Fibroblast of skin of right biceps (primary cell): ENCODE measurements at places on chromosomes 12 and 14.
A peak's percentile ranks its signal among the peaks of the same experiment; 100 is the strongest.

- DNase-seq = no peak
Observed at GRCh38 chr14:28020112-28020511, 746.5 kb upstream of the FOXG1 start.

DNA sequence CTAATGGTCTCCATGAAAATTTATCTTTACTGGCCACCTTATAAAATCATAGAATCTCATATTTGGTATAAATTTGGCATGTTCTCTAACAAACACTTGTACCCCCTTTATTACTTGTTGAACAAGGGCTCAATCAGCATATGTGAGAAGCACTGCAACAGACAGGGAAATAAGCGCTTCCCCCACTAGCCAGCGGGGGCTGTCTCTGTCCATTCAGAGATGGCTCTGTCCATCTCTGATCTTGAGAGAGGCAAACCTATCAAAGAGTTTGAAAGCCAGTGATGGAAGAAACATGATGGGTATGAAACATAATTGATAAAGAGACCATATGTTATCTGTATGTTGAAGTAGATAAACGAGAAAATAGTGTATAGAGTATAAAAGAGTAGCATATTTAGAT lies 326.8 kb downstream of the PDZRN4 start:
- DNase-seq = no peak

DNA sequence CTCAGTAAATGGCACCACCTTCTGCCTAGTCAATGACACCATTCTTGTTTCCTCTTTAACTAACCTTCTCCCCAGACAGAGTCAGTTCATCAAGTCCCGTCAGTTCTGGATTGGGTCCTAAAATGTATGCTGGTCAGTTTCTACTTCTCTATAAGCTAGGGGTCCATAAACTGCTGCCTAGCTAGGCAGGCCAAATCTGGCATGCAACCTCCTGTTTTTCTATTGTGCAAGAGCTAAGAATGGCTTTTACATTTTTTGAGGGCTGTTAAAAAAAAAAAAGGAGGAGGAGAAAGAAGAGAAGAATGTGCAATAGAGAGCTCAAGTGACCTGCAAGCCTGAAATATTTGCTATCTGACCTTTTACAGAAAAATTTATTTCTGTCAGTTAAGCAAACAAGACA lies 6.4 kb upstream of the TMED10 start:
- peak; percentile 81 for DNase-seq

DNA sequence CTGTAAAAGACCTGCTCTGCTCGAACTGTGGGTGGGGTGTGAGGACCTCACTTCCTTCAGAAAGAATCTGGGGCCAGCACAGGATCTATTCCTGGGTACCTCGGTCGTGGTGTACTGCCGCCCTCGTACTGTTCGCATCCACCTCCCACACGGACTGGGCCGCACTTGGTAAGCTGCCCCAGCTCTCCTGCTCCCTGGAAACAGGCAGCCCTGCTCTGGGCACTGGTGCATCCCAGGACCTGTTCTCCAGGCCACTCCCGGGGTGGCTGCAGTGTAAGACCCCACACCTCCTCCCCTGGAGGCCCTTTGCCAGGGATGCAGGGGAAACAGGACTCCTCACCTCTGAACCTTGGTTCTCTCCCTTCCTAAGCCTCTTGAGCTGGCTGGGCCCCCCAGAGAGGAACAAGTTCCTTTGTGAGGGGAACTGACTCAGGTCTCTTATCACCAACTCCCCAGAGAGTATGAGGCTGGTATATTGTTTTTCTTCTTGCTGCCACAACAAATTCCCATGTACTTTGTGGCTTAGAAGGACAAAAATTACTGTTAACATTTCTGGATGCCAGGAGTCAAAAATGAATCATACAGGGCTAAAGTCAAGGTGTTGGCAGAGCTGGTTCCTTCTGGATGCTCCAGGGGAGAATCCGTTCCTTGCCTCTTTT lies 276.5 kb downstream of the NUAK1 start:
- peak; percentile 20 for DNase-seq

GRCh38 chr12:105487963-105488362 lies 157.5 kb downstream of the C12orf75 start:
- peak; percentile 30 for DNase-seq

DNA sequence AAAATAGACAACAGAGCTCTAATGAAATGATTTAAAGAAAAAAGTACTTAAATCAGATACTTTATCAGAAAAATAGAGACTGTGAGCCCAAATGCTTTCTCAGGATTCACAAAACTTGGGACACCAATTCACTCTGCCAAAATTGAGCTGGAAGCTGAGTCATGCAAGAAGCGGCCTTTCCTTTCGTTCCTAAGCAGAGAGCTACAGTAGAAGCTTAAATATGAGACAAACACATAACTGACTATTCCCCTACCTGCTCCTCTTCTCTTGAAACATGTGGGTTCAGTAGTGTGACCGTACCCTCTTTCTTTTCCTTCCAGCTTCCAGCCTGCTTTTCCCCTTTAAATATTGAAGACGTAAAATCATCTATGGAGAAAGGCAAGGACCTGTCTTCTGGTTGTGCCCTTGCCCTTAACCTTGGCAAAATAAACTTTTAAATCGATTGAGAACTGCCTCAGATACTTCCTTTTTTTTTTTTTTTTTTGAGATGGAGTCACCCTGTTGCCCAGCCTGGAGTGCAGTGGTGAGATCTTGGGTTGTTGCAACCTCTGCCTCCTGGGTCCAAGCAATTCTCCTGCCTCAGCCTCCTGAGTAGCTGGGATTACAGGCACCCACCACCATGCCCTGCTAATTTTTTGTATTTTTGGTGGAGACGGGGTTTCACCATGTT lies 4.4 kb upstream of the SDS start:
- DNase-seq = peak; percentile 33

DNA sequence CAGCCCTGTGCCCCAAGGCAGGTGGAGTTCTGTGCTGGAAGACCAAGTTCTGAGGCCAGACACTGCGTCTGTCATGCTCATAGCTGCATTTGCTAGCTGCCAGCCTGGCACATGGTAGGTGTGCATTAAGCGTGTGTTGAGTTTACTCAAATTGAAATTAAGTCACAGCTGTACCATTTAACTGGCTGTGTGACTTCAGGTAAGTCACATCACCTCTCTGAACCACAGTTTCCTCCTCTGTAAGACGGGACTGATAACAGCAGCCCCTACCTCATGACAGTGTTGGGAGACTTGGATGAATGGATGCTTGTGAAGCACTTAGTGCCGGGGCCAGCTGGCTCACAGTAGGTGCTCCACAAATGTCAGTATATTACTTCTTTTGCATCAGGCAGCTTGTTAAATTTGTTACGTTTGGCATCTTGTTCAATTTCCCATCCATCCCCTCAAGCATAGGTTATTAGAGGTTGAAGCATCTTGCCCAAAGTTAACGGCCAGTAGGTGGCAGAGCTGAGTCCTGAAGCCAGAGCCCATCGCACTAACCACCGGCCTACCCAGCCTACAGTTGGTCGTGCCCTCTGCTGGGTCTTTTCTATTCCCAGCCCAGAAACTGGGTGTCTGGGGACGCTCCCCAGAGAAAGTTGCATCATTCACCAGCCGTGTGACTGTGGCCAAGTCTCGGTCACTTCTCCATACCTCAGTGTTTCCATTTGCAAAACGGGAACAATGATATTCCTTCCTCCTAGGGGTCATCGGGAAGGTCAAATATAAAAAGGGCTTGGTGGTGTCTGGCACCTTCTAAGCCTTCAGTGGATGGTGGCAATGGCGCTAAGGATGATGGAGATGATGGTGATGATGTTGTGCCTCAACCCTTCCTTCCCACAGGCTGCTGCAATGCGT lies 4.5 kb downstream of the DAO start:
- peak; percentile 11 for DNase-seq
